Cerebellar nuclear complex (tissue), 1 donor: ENCODE measurements at places on chromosomes 2 and 18.

- no peak for DNase-seq
Observed at GRCh38 chr2:67516899-67517530, 119.9 kb downstream of the ETAA1 start.

DNA sequence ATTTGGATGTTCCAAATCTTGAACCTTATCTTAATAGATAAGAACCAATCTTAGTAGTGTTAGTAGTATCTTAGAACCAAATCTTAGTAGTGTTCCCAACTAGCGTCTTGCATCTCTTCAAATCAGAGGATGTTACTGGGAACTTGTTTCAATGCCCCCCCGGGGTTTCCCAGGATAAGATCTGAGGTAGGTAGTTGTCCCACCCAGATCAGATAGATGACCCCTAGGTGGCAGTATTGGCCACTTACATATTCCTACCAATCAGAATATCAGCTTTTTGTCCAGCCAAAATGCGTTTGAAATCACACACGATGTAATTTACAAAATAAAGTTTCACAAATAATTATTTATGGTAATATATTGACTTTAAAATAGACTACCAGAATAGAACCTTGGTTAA lies 314.8 kb downstream of the MBD2 start:
- no peak for DNase-seq

DNA sequence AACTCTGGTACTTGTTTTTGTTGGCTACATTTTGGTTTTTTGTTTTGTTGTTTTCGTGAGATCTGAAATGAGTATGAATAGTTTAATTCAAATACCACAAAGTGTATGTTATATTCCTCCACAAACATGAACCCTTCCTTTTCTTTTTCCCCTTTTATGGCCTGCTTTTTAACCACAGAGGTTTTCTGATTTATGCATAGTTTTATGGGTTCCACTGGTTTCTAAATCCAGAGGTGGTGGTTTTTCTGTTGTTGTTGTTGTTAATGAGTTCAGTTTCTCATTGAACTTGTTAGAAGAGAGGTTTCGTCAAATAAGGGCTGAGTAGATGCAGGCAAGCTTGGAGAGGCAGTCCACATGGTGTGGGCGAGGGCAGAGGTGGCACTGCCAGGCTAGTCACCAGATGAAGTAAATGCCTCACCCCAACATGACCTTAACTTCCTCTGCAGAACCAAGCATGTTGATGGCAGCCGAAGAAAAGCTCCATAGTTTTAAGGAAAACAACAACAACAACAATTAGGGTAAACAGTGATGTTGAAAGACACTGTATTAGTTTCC lies 72.5 kb downstream of the RIF1 start:
- no peak for DNase-seq

- DNase-seq, result no peak
Observed at GRCh38 chr18:2049986-2050385, 521.3 kb downstream of the METTL4 start.

- peak; percentile 46 for DNase-seq
Observed at GRCh38 chr2:233387667-233388528, 33.6 kb downstream of the DGKD start.

- DNase-seq, result no peak
Observed at GRCh38 chr2:239245107-239245506, 155.7 kb downstream of the HDAC4 start.

DNA sequence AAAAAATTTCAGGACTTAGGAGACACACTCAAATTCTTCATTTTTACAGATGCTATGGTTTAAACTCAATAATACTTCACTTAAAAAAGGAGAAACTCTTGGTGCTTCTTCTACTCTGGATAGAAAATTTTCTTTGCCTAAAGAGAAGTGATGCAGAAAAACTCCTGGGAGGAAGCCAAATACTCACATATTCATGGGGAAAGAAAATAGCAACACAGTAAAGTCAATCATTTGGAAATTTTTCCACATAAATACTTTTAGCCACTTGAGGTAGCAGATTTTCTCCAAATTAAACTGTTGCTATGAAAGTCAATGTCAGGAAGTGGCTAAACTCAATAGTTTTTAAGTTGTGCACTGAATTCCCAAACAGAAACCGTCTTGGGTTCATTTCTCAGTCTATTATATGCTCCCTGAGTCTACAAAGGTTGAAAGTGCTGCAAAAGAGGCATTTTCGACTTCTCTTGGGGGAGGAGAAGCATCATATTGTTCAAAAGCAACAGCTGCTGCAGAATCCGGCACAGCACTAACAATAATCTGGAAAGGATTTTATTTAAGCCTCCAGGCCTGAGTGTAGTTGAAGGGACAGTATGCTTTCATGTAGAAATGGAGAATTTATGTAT lies 81.1 kb downstream of the UPP2 start:
- no peak for DNase-seq

- no peak for DNase-seq
Observed at GRCh38 chr2:113164930-113165585, 8.7 kb upstream of the PSD4 start.

DNA sequence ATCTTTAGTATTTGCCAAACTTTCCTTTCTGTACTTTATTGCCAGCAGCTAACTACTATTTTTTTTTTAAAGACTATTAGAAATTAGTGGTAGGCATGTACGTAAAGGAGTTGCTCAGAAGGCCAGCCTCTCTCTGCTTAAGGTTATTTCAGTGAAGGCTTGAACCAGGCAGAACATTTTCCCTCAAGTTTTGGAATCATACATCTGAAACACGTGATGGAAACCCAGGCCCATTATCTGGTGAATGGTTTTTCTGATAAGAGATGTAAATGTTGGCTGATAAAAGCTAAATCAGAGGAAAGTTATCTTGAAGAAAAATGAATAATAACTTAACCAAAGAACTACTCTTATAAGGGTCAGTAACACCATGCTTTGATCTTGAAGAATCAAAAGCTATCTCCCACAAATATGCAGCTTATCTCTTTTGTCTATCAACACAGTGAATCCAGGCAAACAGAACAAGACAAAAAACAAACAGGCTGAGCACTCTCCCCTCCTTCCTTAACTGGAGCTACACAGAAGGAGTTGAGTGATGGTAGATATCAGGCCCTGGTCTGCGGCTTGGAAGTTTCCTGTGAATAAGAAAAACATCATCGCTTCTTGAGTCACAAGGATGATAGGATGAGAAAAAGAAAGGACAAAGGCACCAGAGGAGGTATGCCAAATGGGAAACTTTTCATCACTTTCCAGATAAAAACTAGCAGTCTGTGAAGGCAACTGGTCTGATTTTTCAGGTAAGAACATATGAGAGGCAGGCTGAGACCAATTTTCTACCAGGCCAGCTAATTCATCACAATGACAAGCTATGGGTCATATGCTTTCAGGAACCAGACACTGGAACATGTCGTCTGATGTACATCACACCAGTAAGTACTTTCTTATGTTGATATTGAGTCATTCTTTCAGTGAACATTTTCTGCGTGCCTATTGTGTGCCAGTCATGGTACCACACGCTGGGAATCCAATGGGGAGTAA lies 88.4 kb upstream of the STK17B start:
- DNase-seq, result no peak

GRCh38 chr2:152566728-152567069 lies 150.6 kb downstream of the PRPF40A start:
- no peak for DNase-seq

DNA sequence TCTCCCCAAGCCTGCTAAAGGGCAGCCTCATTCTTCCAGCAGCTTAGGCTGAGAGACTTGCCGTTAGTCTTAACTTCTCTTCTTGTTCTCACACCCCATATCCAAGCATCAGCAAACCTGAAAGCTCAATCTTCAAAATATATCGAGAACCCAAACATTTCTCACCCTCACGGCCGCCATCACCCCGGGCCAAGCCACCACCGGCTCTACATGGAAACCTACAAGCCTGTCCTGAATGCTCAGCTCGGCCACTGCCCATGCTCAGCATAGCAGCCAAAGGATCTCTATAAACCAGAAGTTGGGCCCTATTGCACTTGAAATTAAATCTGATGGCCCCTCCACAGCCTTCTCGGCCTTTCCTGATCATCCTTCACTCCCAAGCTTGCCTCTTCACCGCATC lies 2.1 kb downstream of the HS1BP3 start:
- no peak for DNase-seq
